Retina (tissue), 1 donor: ENCODE measurements at places on chromosomes 7 and 10.

DNA sequence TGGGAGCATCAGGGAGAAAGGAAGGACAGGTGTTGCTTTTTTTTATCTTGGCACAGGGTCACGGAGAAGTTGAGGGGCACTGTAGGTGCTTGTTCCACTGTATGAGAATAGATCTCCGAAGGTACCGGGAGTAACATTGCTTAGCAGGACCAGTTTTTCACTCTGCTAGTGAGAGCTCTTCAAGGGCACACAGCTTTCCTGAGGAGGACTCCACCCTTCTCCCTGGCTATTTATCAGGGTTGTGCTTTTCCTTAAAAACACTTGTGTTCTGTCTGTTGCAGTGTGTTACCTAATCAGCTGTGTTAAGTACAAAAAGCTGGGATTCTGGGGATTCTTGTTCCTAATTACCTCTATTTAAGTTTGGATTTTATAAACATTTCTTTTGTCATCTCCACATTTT is 160.5 kb downstream of the SND1 start:
- DNase-seq: no peak

- no peak for DNase-seq
These were observed 1.1 kb upstream of the MKLN1 start for GRCh38 chr7:131326576-131326975.

GRCh38 chr10:116183733-116184511 is 89.1 kb downstream of the GFRA1 start:
- DNase-seq: no peak

DNA sequence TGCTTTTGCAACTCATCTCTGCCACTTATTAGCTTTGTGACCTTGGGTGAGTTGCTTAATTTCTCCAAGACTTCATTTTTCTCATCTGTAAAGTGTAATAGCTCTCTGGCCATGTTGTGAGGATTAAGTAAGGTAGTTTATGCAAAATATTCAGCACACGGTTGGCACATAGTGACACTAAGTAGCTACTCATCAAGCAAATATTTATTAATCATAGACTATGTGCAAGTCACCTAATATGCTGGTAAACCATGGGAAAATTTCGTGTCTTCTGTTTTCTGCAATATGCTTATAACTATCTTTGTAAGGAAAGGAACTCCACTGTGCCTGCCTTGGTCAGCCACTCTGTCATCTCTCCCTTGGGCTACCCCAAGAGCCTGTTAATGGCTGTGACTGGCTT is 50.3 kb upstream of the EGR2 start:
- no peak for DNase-seq

- DNase-seq: no peak
These were observed 8.8 kb upstream of the ZNF248 start for GRCh38 chr10:37865957-37866803.

DNA sequence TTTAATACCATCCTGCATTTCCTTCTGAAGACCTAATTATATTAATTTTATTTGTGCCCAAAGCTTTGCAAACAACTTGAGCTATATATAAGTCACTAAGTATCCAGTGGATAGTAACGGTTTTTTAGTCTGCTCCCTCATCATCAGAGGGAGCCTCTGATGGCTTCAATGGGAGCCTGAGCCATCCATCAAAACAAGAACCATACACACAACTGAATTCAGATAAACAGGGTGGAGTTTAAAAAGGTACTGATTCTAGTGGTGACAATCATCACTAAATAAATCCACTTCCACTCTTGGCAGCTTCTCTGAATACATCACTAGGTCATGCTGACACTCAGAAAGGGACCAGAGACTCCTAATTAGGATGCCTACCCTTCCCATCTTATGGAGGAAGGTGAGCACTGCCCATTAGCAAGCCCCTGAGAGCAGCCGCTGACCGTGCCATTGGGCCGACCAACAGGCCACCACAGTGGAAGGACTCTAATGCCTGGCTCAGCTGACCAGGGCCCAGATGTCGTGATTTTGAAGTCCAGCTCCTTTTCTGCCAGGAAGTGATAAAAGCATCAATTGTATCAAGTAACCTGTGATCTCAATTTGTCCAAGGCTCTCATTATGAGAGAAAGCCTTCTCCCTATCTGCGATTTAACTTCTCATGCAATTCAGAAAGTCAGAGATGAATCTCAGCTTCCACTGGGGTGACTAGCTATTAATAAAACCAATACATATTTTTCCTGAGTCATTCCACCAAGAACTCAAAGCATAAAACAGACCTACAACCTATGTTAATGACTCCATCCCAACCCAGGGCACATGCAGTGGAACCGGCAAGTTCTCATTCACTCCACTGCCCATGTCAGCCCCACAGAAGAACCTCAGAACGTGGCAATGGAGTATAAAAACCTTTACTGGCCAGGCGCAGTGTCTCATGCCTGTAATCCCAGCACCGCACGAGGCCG is 13.1 kb downstream of the VOPP1 start:
- DNase-seq: no peak

GRCh38 chr10:95605163-95605562 is 44.0 kb upstream of the SORBS1 start:
- no peak for DNase-seq

GRCh38 chr7:132436121-132436520 is 140.1 kb downstream of the PLXNA4 start:
- DNase-seq: no peak

DNA sequence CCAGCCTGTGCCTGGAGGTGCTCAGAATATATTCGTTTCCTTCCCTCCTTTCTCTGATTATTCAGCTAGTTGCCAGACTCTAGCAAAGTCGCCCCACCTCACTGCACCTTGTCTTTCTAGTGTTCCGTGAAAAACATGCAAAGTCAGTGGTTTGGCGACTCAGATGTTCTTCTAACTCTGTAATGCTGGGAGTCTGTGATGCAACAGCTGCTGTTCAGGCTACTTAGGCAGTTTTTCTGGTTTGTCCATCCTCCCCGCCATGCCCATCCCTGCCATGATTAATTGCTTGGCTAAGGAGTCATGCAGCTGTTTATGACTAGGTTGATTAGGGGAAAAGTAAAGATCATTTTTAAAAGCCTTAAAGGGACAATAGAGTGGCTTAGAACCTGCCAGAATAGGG is 99.4 kb downstream of the MTPN start:
- no peak for DNase-seq

- no peak for DNase-seq
These were observed 117.6 kb downstream of the NRP1 start for GRCh38 chr10:33216661-33217427.

DNA sequence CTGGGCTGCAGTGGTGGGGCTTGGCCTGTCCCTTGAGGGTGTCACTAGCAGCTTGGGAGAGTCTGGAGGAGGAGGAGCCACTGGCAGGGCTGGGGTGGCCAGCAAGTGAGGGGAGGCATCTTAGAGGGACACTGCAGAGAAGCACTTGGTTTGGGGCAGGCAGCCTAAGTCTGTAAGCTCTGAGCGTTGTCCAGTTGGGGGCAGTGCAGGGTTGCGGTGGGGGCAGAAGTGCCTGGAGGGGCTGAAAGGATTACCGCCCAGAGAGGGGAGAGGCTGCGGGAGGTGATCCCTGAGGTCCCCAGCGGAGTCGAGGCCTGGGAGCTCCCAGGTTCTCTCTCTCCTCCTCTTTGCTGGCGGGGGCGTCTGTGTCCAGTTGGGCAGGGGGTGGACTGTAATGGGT is 7.4 kb downstream of the ADCYAP1R1 start:
- no peak for DNase-seq

GRCh38 chr7:135913404-135913803 is 63.8 kb downstream of the MTPN start:
- DNase-seq: no peak

- no peak for DNase-seq
These were observed 76.8 kb downstream of the ALOX5 start for GRCh38 chr10:45450866-45451265.

GRCh38 chr7:33829536-33829935 is 75.8 kb upstream of the BMPER start:
- DNase-seq: no peak

GRCh38 chr7:121262221-121262620 is 66.6 kb upstream of the WNT16 start:
- DNase-seq: no peak

GRCh38 chr10:35378541-35379210 is 42.4 kb downstream of the CCNY start:
- DNase-seq: no peak

DNA sequence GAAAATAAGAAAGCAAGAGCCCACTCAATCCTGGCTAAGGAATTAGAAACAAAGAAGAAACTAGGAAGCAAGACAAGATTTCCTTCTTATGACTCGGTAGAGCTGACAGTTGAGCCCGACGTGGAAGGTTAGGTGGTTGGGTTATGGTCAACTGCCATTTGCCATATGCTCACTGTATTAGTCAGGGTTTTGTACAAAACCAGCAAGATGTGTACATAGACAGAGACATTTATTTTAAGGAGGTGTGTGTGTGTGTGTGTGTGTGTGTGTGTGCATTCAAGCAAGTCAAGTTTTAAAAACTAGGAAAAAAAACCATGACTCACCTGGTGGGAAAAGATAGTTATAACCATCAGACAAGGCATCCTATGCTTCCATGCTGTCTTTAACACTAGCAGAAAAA is 158.5 kb downstream of the VPS50 start:
- no peak for DNase-seq

GRCh38 chr10:14873090-14873760 is 5.4 kb upstream of the SUV39H2 start:
- DNase-seq: no peak

GRCh38 chr7:1690359-1690958 is 20.4 kb downstream of the ELFN1 start:
- DNase-seq: no peak

GRCh38 chr10:112203328-112204076 is 19.9 kb upstream of the GPAM start:
- no peak for DNase-seq

- DNase-seq: no peak
These were observed 549 bp downstream of the CALY start for GRCh38 chr10:133336118-133336576.

- DNase-seq: no peak
These were observed 70.5 kb downstream of the AGMO start for GRCh38 chr7:15491361-15491760.

- peak; percentile 64 for DNase-seq
These were observed 1.5 kb upstream of the PARD3 start for GRCh38 chr10:34816501-34817002.

- DNase-seq: no peak
These were observed 8.7 kb upstream of the HOXA2 start for GRCh38 chr7:27111042-27111750.

DNA sequence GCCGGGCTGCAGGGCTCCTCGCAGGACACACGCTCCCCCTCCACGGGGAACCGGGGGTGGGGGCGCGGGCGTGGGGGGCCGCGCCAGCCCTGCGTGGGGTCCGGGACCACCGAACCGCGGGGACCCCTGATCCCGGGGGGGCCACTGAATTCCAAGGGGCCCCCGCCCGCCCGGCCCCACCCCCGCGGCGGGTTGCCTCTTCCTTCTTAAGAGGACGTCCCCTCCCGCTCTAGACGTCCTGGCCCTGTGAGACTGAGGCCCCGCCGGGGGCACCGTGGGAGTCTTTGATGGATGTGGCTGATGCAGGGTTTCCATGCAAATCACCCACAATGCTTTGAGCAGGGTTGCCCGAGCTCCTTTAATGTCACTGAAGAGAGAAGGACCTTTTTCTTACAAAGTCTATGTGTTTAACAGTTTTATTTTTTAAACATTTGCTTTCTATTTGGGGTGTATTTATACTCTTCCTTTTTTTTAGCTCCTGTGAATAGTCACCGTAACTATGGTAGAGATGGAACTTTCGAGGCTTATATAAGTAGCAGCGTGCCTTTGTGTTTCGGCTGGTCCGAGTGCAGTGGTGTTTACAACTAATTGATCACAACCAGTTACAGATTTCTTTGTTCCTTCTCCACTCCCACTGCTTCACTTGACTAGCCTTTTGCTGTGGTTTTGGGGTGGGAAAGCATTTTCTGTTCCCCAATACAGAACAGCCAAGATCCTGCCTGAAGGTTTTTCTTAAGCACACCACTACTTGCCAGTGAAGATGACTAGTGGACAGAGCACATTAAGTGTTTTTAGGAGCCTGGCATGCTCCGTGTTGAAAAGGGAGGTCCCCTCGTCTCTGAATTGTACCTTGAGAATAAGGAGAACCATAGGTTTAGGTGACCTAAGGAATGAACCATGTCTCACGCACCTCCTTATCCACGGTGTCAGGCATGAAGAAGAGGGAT is 44.8 kb downstream of the PDIA4 start:
- peak; percentile 95 for DNase-seq

DNA sequence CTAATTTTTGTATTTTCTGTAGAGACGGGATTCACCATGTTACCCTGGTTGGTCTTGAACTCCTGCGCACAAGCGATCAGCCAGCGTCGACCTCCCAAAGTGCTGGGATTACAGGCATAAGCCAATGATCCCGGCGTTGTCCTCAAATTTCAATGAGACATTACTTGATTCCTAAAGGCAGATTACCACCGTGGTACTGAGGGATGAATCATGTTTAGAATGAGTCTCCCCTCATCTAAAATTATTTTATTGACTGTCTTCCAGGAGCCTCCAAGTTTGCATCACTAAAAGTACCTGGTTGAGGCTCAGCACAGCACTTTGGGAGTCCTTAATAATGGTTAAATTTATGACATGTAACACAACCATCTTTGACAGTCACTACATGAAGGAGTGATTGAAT is 142.2 kb upstream of the AKR1E2 start:
- DNase-seq: no peak

DNA sequence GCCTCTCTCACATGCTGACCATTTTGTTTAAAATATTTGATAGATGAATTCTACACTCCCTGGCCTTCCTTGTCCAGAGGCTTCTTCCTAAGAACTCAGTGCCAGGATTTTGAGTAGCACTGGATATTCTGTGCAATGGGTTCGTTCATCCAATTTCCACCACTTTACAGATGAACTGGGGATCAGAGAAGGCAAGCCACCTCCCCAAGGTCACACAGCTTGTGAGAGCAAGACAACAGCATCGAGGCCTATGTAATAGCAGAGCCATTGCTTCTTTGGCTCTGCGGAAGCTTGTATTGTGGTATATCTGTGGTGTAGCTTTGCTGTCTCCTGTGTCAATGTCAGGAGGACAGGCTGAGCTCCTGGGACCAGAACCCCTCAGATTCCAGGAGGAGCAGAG is 140.9 kb downstream of the PLPP4 start:
- no peak for DNase-seq

GRCh38 chr7:141074162-141074991 is 513 bp downstream of the TMEM178B start:
- DNase-seq: peak; percentile 89

GRCh38 chr10:75450644-75451640 is 19.5 kb downstream of the LRMDA start:
- peak; percentile 44 for DNase-seq

GRCh38 chr10:11270858-11271179 is 253.1 kb downstream of the CELF2 start:
- no peak for DNase-seq

GRCh38 chr7:105219771-105220160 is 169.0 kb downstream of the SRPK2 start:
- DNase-seq: no peak

GRCh38 chr10:71124921-71125748 is 87.2 kb upstream of the UNC5B start:
- DNase-seq: no peak

DNA sequence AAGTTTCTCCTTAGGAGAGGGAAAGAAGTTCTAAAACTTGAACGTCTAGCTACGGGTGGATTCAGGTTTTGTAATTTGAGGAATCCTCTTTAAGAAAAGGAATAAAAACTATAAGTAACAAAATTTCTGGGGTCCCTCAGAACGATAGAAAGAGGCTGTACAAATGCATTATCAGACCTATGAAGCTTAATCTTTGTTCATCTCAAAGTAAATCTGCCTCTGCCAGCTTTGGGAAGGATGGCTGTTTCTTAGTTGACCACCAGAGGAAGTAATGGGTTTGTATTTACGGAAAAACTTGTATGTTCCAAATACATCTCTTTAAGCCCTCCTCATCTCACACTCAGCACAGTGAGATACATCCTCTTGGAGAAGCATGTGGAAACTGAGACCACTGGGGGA is 864 bp downstream of the PSTK start:
- no peak for DNase-seq
